ENCODE measurements at places on chromosomes 11 and 22. TPM values are rescaled to one million over a fixed set of nuclear protein-coding genes. Genes with fewer than 3 reads are reported as not detected.

Gene MRGPRE
- not detected for total RNA-seq

Gene IGSF9B
- 1.3 TPM for total RNA-seq

Gene MMP11
- total RNA-seq = 2.4 TPM

Gene CHRM4
- not detected for total RNA-seq

Gene AGBL2
- total RNA-seq = not detected

Gene H19
- total RNA-seq = not detected

GRCh38 chr11:133947321-133947756 lies 9.4 kb downstream of the IGSF9B start:
- no peaks in the 10 kb centered on the region for H3K36me3 ChIP-seq
- H3K4me1 ChIP-seq = no peaks in the 10 kb centered on the region
- no peak overlapping the region for H3K4me3 ChIP-seq
- peak; percentile 56 for DNase-seq
- H3K27me3 ChIP-seq = no peaks in the 10 kb centered on the region

DNA sequence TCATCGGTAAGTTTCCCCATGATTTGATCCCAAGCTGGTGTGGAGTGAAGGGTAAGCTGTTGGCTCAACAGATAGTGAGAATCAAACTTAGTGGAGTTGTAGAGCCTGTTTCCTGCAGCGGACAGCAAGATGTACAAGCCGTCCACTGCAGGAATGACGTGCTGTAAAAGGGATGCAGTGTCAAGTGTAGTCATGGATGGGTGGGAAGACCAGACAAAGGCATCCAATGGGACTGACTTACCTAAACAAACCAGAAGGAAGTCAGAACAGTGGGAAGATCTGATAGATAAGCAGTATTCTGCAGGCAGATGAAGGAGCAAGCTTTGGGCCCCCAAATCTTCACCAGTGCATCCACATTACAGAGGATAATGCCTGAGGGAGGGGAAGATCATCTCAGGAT lies 8.8 kb downstream of the ZBTB16 start:
- DNase-seq = no peak
- H3K27ac ChIP-seq = no peak overlapping the region
- H3K36me3 ChIP-seq = no peaks in the 10 kb centered on the region
- H3K4me3 ChIP-seq = no peak overlapping the region
- H3K27me3 ChIP-seq = peaks cover 90% of the 10 kb centered on the region
- H3K4me1 ChIP-seq = no peaks in the 10 kb centered on the region

DNA sequence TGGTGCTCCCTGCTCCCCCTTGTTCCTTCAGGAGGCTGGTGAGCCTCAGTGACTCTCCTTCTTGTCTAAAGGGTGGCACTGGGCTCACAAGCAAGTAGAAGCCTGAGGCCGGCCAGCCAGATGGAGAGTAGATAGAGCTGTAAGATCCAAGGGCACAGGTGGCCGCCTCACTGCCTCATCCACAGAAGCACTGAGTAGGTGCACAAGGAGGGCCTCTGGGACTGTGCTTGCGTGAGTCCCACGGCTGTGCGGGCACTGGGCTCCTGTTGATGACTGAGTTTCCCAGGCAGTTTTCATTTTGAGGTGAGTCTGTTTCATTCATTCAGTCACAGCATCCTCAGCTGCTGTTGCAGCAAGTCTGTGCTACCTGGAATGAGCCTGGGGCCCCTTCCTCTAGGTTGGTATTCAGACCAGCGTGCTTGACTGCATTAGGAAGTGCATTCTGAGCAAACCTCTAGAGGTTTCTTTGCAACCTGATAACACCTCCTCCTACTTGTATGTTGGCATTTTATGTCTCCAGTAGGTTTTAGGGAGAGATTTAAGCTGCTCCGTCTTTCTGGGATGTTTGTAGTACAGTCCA lies 184.0 kb downstream of the TBC1D22A start:
- H3K36me3 ChIP-seq = no peaks in the 10 kb centered on the region
- DNase-seq = no peak
- no peaks in the 10 kb centered on the region for H3K27me3 ChIP-seq
- no peaks in the 10 kb centered on the region for H3K4me1 ChIP-seq
- H3K4me3 ChIP-seq = no peak overlapping the region
- H3K27ac ChIP-seq = no peak overlapping the region

DNA sequence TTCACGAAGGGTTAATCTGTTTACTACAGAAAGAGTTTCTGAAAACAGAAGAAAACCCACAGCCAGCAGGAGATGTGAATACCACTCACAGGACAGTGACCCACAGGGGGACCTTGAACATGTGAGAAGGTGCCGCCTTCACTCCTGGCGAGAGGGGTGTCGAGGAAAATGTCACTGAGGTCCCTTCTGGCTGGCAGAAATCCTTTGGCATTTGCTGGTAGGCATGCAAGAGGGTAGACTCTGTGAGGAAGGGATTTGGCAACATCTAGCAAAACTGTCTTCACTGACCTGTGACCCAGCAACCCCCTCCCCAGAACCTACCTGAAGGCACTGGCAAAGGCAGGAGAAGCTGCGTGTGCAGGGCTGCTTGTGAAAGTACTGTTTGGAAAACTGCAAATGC lies 8.6 kb downstream of the KCNQ1 start:
- H3K4me1 ChIP-seq = no peaks in the 10 kb centered on the region
- H3K4me3 ChIP-seq = no peak overlapping the region
- no peaks in the 10 kb centered on the region for H3K27me3 ChIP-seq
- no peaks in the 10 kb centered on the region for H3K36me3 ChIP-seq
- no peak for DNase-seq

DNA sequence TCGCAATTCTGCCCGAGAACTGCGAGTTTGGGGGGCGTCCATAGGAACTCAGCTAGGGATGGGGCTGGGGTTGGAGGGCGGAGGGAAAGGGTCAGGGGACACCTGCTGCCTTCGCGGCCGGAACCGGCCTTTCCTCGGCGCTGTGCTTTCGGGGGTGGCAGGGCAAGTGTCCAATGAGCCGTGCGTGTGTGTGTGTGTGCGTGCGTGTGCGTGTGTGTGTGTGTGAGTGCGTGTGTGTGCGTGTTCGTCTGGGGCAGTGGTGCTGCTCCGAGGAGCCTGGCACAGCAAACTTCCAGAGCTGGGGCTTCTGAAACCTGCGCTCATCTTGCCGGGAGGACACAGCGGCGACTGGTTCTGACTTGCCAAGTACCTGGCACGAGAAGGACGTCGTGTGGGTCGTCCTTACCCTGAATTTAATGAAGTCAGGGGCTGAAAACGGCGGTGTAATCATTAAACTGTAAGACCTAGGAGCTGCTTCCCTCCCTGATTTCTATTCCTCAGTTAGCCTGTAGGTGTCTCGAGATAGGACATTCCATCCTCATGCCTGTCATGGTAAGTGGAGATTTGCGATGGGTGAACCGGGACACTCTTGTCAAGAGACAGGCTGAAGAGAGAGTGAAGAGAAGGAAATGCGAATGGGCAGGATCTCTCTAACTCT lies 27.0 kb upstream of the AMOTL1 start:
- DNase-seq = peak; percentile 87
- no peaks in the 10 kb centered on the region for H3K27me3 ChIP-seq
- no peaks in the 10 kb centered on the region for H3K36me3 ChIP-seq

DNA sequence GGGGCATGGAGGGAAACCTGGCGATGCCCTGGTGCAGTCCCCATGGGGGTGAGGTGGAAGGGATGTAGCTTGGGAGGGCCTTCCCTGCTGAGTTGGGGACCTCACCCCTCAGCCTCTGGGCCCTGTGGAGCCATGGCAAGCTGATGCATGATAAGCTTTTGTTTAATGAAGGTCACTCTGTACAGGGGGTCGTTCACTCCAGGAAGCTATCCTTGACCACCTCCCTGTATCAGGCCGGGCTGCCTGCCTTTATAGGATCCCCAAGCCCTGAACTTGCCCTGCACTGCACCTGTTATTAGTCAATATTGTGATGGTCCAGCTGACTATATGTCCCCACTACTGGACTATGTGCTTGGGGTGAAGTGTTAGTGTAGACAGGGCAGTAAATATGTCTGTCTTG lies 49.7 kb upstream of the MYEOV start:
- no peaks in the 10 kb centered on the region for H3K27me3 ChIP-seq
- H3K4me1 ChIP-seq = no peaks in the 10 kb centered on the region
- no peak overlapping the region for H3K27ac ChIP-seq
- no peak overlapping the region for H3K4me3 ChIP-seq
- H3K36me3 ChIP-seq = no peaks in the 10 kb centered on the region
- DNase-seq = no peak

DNA sequence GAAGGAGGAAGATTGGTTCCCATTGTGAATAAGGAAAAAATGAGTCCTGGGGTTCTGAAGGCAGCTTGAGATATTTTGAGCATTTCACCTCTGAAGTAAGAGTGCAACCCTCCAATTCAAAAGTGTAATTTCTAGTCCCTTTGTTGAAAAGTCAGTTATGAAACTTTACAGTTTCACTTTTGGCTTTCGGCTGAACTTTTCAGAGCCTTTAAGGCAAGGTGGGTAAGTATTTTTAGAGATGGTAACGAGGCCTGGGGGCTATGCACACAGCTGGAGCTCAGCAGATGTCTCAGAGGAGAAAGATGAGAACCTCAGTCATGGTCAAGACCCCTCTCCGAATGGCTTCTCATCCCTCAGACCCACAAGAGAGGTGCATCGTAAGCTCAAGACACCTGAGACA lies 267.6 kb downstream of the KIRREL3 start:
- H3K4me1 ChIP-seq = no peaks in the 10 kb centered on the region
- no peak overlapping the region for H3K4me3 ChIP-seq
- no peak overlapping the region for H3K27ac ChIP-seq
- DNase-seq = no peak
- H3K27me3 ChIP-seq = peaks cover 88% of the 10 kb centered on the region

DNA sequence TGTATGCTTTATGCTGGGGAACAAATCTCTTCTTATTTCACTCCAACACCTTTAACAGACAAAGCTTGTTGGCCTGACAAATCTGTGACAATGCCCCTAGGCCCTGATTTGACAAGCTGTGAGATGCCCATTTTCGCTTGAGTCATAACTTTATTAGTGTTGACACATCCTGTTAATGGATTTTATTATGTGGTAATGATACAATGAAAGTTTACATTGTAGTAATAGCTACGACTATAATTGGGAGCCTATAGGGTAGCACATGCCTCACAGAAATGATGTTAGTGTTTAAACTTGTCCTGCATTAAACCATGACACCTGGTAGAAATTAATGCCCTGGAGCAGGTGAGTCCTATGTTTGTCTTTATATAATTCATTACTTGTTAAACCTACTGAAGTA lies 3.3 kb upstream of the MMP10 start:
- H3K27me3 ChIP-seq = no peaks in the 10 kb centered on the region
- peak overlapping the region; percentile 87 for H3K27ac ChIP-seq
- H3K4me1 ChIP-seq = peaks cover 23% of the 10 kb centered on the region
- H3K4me3 ChIP-seq = no peak overlapping the region

DNA sequence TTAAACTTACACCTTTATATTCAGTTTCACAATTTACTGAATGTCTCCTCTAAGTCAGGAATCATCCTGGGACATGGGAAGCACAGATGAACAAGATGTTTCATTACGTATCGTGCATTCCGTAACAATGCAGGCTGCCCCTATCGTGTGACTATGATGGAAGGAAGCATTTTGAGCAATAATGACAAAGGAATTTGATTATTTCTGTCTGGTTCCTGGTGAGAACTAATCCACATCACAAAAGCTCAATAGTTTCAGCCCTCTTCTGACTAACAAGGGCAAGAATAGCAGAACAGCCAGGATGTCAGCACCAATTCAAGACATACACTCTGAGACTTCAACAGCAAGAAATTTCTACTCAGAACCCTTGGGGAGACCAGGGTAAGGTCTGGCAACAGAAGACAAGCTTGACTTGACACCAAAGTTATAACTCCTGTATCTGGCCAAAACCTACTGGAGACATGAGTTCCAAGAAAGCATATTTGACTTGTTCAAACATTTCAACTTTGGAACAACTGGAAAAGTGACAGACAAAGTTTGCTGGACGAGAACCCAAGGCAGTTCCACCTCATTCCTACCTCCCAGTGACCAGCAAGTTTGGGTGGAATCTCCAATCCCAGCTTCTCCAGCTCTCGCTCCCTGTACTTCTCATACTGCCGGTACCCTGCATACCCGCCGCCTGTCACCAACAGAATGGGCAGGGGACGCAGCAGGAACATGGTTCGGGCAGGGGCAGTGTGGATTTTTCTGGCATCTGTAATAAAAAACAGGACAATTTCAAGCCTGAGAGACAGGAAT lies 14.3 kb downstream of the PISD start:
- no peaks in the 10 kb centered on the region for H3K27me3 ChIP-seq
- no peak overlapping the region for H3K4me3 ChIP-seq
- H3K36me3 ChIP-seq = peaks cover 8% of the 10 kb centered on the region

DNA sequence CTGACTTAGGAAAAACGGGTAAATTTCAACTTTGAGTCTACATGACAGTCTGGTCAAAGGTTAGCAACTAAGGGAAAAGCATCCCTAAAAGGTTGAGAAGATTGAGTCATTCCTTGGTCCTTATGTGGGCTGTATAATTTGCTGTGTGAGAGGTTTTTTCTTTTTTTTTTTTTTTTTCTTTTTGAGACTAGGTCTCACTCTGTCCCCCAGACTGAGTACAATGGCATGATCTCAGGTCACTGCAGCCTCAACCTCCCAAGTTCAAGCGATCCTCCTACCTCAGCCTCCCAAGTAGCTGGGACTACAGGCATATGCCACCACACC lies 101.4 kb downstream of the MRTFA start:
- H3K27me3 ChIP-seq = no peaks in the 10 kb centered on the region
- H3K36me3 ChIP-seq = no peaks in the 10 kb centered on the region

- H3K27me3 ChIP-seq = peaks cover 23% of the 10 kb centered on the region
- no peaks in the 10 kb centered on the region for H3K36me3 ChIP-seq
- no peak overlapping the region for H3K27ac ChIP-seq
- no peak for DNase-seq
- H3K4me3 ChIP-seq = no peak overlapping the region
Observed at GRCh38 chr11:95641495-95641894, 148.1 kb downstream of the FAM76B start.

DNA sequence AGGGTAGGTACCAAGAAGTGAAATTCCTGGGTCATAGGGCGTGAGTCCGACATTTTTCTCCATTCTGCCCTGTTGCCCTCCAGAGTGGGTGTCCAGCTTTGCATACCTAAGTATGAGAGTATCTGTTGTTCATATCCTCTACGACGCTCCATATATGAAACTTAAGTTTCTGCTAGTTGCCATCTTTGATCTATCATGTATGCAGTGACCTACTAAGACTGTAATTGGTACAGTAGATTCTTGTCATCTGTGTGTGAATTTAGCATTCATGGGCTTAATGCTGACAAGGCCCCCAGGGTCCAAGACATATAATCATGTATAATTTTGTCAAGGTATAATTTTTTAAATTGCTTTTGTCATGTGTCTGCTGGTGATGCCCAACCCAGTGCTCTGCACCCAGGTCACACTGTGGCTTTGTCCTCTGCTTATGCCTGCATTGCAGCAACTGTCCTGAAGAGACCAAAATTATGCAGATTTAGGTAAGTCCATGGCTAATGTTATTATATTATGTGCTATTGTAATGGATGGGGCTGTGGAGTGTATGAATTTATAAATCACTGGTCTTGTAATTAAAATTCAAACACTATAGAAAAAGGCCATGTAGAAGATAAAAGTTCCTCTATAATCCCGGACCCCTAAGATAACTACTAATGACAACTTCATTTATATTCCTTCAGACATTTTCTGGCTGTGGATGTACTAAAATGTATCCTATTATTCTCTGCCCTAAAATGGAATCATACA lies 12.2 kb downstream of the NEAT1 start:
- 0 out of 2 replicates have a peak, but pooled peaks cover 1% of the 10 kb centered on the region for H3K4me1 ChIP-seq
- H3K4me3 ChIP-seq = no peak overlapping the region
- peaks cover 30% of the 10 kb centered on the region for H3K36me3 ChIP-seq
- H3K27ac ChIP-seq = no peak overlapping the region
- H3K27me3 ChIP-seq = no peaks in the 10 kb centered on the region

GRCh38 chr11:132095230-132096131 lies 725.1 kb downstream of the NTM start:
- no peaks in the 10 kb centered on the region for H3K4me1 ChIP-seq
- no peak overlapping the region for H3K4me3 ChIP-seq
- no peaks in the 10 kb centered on the region for H3K36me3 ChIP-seq
- no peaks in the 10 kb centered on the region for H3K27me3 ChIP-seq
- no peak for DNase-seq

Data from PC-3 (cell line).